Urothelium cell line (cell line): ENCODE measurements at places on chromosomes 2 and 18.
A peak's percentile ranks its signal among the peaks of the same experiment; 100 is the strongest.

GRCh38 chr2:147398996-147399395 lies 445.8 kb upstream of the ACVR2A start:
- DNase-seq = no peak

- no peak for DNase-seq
These were observed 524.8 kb downstream of the ZNF516 start for GRCh38 chr18:75970212-75970611.

DNA sequence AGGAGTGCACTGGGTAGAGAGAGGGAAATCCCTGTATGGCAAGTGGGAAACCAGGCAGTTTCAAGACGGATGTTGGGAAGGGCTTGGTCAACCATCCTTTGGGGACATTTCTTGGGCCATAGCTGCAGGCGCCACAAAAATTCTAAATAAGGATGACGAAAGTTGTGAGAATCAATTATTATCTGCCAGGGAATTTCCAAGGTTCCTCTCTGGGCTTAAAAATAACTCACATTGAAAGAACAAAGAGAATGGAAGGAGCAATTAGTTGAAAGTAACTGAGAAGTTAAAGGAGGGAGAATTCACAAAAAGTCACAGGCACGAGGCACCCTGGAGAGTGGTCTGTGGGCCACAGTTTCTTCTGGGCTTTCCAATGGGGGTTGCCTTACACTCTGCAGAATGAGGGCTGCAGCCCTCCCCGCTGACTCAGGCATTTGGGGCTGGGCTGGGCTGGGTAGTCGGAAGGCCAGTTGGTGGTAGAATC lies 195.7 kb downstream of the SMAD7 start:
- no peak for DNase-seq

DNA sequence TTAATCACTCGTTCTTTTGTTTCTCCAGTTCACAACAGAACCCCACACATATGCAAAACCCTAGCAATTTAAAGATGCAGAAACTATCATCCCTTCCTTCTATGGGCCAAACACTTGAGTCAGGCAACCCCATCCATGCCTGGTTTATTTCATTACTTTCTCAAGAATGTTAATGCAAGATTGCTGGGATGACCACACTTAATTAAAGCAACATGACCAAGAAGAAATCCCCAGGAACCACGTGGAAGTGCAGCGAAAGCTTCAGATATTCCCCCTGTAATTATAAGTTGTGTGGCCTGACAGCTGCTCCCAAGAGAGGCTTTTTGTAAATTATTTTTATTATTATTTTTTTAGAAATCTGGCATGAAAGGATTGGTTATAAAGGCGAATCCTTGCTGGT lies 246.2 kb upstream of the ID2 start:
- no peak for DNase-seq

- peak; percentile 40 for DNase-seq
These were observed 496.9 kb upstream of the HNMT start for GRCh38 chr2:137467246-137467862.

DNA sequence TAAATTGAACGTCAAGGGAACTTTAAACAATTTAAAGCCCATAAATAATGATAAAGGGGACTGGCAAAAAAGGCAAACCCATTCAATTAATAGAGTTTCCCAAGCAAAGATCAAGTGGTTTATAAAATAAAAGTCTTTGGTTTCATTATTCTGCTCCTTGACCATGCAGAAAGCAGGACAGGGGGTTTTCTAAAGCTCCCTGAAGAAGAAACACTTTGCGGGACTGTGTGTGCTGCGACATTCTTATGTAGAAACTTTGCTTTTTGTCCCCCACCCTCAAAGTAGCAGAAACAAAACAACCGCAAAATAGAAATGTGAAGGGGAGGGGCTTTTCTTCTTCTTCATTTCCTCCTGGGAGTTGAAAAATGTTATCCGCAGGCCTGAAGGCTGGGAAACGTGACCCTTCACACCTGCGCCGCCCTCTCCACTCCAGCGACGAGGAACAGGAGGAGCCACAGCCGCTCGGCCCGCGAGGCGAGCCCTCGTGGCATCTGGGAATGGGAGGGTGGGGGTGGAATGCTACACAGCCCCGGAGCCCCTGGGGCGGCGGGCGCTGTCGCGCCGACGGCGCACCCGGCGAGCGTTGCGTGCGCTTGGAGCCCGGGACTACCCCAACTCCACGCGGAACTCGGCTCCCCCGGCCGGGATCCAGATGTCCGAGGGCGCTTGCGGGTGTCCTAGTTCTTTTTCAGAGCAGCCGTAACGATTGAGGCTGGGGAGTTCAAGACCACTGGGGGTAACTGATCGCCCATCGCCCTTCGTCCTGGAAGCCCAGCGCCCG lies 4.3 kb upstream of the GBX2 start:
- no peak for DNase-seq

- DNase-seq = no peak
These were observed 15.8 kb downstream of the CWC22 start for GRCh38 chr2:179991344-179991743.

DNA sequence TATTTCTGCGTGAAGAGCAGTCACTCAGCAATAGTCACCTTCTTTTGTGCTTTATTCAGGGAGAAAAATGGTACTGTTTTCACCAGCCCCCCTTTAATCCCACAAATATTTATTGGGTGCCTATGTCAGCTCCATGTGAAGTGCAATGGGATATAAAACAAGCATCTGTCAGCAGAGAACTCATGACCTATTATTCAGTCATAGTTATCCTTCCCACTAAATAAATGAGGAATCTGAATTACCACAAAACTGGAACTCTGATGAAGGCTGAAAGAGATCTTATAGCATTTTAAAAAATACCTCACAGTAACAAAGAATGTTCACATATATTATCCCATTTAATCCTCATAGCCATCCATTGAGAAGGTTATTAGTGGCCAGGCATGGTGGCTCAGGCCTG lies 45.8 kb downstream of the DHX57 start:
- DNase-seq = no peak

- DNase-seq = peak; percentile 32
These were observed 7.0 kb downstream of the NCKAP5 start for GRCh38 chr2:133561045-133561852.

- no peak for DNase-seq
These were observed 31.5 kb upstream of the LGALSL start for GRCh38 chr2:64422466-64422865.

- DNase-seq = no peak
These were observed 25.5 kb downstream of the LRRFIP1 start for GRCh38 chr2:237652854-237653253.

DNA sequence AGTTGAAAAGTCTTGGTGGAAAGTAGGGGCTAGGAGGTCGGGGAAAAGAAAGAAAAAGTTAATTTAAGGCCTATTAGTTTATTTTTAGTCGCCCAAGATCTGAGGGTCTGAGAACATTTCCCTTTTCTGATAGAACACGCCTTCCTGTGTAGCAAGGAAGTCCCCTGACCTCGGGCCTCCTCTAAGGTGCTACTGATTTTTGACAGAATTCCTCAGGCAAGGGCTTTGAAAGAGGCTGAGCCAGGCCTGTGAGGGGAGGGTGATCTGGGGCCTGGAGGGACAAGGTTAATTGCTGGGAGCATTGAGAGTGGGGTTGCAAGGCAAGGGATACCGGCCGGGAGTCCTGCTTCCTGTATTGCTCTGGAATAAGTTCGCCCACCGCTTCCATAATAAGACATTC lies 131.4 kb upstream of the MYCN start:
- no peak for DNase-seq

GRCh38 chr2:82158150-82158549 lies 1853.6 kb upstream of the LRRTM1 start:
- no peak for DNase-seq

DNA sequence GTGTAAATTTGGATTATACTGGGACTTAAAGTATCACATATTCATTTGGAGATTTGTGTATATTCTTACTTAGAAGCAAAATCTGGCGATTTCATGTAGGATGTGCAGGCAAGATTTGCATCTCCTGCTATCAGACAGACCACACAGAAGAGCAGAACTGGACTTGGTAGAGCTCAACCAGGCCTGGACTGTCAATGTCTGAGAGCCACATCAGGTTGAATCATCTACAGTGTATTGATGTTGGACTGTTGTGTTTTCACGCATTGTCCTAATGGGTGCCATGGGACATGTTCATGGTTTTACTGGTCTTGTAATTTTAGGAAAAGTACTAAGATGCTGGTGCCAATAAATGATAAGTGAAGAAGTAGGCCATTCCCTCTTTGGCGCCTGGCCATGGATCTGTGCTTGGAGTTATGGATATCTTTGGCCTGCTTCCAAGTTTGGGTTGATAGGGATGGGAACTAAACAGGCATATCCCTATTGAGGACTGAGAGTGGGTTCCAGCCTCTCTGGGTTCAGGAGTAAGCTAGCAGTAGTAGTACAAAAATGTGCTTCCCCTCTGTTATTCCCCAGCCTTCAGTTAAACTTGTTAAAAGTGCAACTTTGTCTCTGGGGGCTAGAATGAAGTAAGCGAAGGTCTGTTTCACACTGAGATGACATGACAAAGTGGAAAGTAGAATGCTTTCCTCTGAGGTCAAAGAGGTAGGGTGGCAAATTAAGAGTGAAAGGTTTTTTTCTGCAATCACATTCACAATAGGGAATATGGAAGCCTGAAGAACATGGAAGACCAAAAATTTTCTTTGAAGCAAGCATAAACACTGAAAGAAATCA lies 49.2 kb upstream of the NEMP2 start:
- no peak for DNase-seq

DNA sequence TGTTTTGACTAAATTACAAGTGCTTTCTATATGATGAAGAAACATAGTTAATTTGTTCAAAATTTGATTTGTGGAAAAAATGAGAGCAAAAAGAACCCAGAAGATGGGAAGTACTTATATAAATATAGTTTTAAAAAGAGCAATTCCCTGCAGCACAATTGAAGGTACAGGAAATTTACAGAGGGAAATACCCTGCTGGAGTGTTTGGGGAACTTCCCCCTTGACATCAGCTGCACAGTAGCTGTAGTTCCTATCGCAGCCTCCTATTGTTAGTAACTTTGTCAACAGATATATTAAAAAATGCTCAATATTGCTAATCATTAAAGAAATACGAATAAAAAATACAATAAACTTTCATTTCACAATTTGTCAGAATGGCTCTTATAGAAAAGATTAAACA lies 1118.8 kb upstream of the ZEB2 start:
- no peak for DNase-seq

GRCh38 chr2:46657042-46657504 lies 177.7 kb downstream of the TMEM247 start:
- peak; percentile 54 for DNase-seq

DNA sequence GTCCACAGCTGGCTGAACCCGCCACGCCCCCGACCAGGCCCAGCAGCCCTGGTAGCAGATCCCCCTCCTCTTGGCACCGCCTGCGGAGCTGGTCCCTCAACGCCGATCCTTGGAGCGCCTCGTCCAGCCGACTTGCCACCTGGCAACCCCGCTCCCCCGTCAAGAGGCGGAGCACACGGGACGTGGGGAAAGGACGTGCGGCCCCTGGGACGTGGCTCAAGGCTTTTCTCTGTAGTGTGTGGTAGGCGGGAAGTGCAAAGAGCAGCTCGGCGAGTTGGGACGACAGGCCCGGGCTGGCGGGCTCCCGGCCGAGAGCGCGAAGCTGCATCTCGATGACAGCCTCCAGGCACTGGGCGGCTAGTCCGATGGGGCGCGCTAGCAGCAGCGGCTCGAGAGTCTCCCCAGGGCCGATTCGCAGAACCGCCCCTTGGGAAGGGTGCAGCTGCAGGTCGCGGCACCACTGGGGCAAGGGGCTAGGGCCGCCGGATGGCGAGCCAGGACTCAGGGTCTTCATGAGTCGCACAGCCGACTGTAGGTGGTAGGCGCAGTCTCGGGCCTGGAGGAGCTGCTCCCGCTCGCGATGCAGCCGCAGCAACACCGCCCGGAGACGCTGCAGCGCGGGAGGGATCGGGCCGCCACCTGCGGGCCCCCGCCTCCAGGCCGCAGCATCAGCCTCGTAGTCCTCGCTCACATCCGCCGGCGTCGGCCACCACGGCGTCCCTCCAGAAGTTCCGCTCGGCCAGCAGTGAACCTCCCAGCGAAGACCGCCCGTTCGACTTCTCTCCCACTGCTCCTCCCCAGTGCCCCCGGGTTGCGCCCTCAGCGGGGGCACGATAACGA lies 617 bp downstream of the CCDC142 start:
- peak; percentile 63 for DNase-seq

DNA sequence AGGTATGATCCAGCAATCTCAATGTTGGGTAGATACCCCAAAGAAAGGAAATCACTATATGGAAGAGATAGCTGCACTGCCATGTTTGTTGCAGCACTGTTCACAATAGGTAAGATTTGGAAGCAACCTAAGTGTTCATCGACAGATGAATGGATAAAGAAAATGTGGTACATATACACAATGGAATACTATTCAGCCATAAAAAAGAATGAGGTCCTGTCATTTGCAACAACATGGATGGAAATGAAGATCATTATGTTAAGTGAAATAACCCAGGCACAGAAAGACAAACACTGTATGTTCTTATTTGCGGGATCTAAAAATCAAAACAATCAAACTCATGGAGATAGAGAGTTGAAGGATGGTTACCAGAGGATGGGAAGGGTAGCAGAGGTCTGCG lies 372.4 kb upstream of the SPRED2 start:
- no peak for DNase-seq

- DNase-seq = no peak
These were observed 32.8 kb downstream of the CCDC93 start for GRCh38 chr2:117980783-117981676.

- DNase-seq = no peak
These were observed 93.4 kb downstream of the SLC25A12 start for GRCh38 chr2:171800639-171801038.

DNA sequence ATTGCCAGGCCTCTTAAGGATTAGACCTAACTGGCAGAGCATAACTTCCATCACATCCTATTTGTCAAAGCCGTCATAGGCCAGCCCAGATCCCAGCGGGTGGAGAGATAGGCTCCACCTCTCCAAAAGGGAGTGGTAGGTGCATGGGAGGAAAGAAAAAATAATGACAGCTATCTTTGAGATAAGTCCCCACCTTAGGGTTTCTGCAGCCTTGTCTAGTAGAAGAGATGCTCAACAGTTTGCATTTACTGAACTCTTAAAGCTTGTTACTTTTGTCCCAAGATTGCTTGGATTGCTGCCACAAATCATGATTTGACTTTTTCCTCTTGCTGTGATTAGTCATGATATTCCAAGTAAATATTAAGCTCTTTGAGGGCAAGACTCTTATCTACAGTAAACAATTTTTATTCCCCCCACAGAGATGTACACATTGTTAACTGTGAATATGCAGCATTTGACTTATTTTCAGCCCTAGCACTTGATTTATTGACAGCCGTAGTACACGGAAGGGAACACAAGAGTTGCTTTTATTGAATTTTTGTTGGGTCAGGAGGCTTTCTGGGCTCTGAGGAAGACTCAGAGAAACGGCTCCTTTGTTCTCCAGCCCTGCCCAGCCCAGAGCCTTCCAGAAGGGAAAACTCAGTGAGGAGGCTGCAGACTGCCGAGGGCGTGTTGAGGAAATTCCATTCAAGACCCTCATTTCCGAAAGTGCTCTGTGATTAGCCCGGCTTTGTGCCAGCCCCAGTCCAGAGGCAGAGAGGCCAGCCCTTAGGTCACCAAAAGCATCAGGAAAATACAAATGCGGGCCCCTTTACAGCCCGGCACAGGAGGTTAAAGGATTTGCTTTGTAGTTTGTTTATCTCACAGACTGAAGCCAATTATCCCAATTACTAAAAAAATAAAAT lies 75.5 kb upstream of the ZNF532 start:
- peak; percentile 20 for DNase-seq

GRCh38 chr18:3649633-3650426 lies 199.9 kb downstream of the TGIF1 start:
- DNase-seq = peak; percentile 83

GRCh38 chr2:218036371-218036770 lies 32.7 kb upstream of the RUFY4 start:
- no peak for DNase-seq
